ENCODE measurements at places on chromosomes 4 and X.

DNA sequence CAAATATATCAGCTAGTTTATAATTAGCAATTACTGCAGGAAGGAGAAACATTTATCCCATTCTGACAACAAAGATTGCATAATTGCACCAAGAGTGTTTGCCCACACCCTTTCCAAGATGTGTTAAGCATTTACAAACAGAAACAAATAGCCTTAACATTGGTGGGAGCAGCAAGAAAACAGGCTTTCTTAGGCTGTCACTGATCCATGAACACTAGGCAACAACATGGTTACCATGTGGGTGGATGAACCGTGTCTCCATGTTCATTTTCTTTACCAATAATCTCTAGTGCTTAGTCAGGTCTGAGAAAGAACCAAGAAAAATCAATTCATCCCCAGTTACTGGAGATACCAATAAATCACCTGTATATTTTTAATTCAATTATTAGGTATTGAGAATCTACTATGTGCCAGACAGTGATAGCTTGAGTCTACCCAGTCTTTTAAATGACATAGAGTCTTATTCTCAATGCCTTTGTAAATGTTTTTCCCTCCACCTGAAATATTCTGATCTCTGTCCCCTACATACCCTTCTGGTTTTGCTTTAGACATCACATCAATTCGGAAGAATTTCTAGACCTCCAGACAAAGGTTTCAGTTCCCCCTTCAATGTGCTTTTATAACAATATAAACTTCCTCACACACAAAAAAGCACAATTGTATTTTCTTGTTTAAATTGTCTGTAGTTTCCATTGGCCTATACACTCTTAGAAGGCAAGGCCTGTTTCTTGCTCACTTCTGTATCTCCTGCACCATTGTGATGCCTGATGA lies 286.6 kb downstream of the PPP1R2C start:
- DNase-seq: no peak

- DNase-seq: no peak
Observed at GRCh38 chr4:154421618-154422017, 70.0 kb downstream of the DCHS2 start.

- no peak for DNase-seq
Observed at GRCh38 chr4:145734576-145735346, 54.8 kb downstream of the C4orf51 start.

DNA sequence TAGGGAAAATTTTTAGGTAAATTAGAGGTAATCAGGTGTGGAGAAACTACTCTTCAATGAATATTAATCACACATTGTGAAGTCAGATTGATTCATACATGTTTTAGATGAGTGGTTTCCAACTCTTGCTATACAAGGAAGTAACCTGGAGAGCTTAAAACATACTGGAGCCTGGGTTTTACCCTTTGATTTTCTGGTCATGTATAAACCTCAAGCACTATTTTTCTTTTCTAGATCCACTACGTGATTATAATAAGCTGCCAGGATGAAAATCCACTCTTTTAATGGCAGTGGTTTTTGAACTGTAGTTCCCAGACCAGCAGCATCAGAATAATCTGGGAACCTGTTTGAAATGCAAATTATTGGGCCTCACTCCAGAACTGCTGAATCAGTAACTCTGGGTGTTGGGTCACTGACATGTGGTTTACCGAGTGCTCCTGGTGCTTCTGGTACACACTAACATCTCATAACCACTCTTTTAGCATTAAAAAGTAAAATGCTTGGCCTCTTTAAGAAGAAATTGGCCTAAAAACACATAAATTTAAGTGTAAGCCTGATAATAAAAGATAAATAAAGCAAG lies 63.4 kb downstream of the DCAF12L1 start:
- no peak for DNase-seq

DNA sequence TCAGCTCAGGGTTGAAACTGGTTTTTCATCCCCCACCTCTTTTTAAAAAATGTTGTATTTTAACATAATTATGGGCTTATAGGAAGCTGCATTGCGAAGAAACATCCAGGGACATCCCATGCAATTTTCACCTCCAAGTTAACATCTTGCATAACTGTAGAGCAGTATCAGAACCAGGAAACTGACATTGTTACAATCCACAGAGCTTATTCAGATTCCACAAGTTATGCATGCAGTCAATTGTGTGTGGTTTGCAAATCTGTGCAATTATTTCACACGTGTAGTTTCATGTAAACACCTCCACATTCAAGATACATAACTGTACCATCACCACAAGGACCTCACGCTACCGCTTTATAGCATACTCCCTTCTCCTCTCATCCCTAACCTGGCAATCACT lies 97.5 kb upstream of the GATB start:
- no peak for DNase-seq

DNA sequence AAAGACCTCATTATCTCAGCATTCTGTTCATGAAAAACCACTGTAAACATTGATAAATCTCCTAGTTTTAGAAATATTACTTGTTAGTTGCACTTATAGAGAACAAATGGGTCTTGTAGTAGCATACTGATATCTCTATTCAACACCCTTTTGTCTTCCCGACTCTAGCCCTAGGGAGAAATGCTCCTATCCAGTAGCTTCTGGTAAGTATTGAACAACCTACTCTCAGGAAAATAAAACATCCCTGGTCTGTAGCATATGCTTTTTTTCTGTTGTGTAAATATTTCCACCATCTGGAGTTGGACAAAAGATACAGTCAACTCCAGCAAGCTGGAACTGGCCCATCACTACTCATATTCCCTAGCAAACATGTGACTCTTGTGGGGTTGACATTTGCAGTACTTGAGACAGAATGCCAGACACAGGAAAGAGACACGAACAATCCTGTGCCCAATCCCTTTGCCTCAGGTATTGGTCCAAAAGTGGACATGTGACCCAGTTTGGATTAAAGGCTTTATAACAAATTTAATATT lies 188.2 kb downstream of the GC start:
- DNase-seq: no peak

Measured in SIG-M5 (cell line).